ENCODE measurements at places on chromosomes 11 and 22. TPM values are rescaled to one million over a fixed set of nuclear protein-coding genes. Genes with fewer than 3 reads are reported as not detected.

The OR10AG1 gene
- total RNA-seq = not detected

The LIF gene
- 2.0 TPM for total RNA-seq

The PVALB gene
- total RNA-seq = not detected

The OR5A2 gene
- under 0.01 TPM for total RNA-seq

The C11orf86 gene
- not detected for total RNA-seq

The SLC29A2 gene
- total RNA-seq = 1.3 TPM

The CABP7 gene
- total RNA-seq = 0.06 TPM

The EFCAB6 gene
- total RNA-seq = 0.50 TPM

The C11orf97 gene
- not detected for total RNA-seq

The CAT gene
- total RNA-seq = 40.3 TPM

The MPZL2 gene
- 78.2 TPM for total RNA-seq

The MYOD1 gene
- not detected for total RNA-seq

The BARX2 gene
- not detected for total RNA-seq

The MAPK11 gene
- 27.4 TPM for total RNA-seq

The MPEG1 gene
- total RNA-seq = 0.06 TPM

The NCAPH2 gene
- 30.9 TPM for total RNA-seq

The FOLR1 gene
- total RNA-seq = not detected

Data from bladder microvascular endothelial cell (primary cell).